ENCODE measurements at places on chromosomes 4 and X.

DNA sequence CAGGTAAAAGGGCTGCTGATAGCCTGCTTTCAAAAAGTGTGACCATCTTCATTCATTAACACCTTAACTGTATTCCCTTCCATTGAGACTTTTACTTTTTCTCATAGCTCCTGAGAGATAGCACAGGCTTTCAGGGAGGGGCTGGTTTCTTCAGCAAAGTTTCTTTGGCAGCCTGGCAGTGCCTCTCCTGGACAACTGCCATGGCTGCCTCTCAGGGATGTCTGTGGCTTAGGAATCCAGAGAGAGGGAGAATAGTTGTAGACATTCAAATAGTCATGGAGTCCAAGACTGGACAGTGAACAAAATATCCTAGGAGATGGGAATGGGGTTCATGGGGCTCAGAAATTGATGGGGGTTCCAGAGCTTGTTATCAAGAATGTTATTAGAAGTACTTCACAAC is 81.1 kb downstream of the FAM47B start:
- no peaks in the 10 kb centered on the region for H3K4me1 ChIP-seq
- no peak for DNase-seq
- no peaks in the 10 kb centered on the region for H3K27me3 ChIP-seq
- H3K36me3 ChIP-seq = no peaks in the 10 kb centered on the region

DNA sequence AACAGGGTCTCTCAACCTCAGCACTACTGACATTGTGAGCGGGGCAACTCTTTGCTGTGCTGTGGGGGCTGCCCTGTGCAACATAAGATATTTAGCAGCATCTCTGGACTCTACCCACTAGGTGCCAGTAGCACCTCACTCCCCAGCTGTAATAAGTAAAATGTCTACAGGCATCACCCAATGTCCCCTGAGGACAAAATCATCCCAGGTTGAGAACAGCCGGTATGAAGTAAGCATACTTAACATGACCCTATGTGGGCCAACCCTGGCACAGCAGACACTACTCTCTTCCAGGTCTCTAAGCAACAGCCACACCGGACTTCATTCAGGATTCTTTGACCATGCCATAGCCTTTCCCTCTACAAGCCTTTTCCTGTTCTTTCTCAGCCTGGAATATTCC is 10.5 kb upstream of the MGST2 start:
- H3K27me3 ChIP-seq = no peaks in the 10 kb centered on the region
- H3K4me1 ChIP-seq = peaks cover 35% of the 10 kb centered on the region
- no peak overlapping the region for H3K27ac ChIP-seq

DNA sequence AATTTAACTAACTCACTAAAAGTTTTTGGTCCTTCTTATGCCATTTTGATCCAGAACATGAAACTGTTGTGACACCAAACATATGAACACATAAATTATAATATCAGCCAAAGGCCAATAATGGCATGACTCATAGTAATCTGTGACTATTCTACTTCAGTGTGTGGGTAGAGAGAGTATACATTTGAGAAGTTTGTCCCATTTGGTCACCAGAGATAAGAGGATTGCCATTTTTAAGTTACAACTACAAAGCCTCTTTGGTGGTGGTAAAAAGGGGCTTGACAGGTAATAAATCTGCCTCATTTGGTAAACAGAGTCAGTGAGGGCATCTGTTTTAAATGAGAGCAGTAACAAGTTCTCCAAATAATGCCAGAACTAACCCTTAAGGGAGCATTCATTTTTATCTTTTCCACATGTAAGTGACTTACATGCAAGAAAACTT is 117.9 kb downstream of the TBC1D19 start:
- peaks cover 7% of the 10 kb centered on the region for H3K4me1 ChIP-seq
- DNase-seq = no peak
- H3K27me3 ChIP-seq = no peaks in the 10 kb centered on the region

DNA sequence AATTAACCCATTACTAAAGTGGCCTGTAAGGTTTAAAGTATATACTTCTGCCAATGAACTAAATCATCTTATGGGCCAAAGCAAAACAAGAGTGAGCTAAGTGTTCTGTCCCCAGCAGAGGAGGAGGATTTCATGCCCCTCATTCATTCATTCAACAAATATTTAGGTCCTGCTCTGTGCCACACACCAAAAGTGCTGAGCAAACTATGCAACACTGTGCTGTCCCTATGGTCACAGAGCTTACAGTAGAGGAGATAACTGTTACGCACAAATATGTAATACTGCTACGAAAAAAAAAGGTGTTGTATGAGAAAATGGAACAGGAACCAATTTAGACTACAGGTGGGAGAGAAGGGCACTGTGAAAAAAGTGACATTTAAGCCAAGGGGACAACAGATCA is 1.7 kb downstream of the SH3KBP1 start:
- H3K27ac ChIP-seq = peak overlapping the region; percentile 59
- no peaks in the 10 kb centered on the region for H3K36me3 ChIP-seq

DNA sequence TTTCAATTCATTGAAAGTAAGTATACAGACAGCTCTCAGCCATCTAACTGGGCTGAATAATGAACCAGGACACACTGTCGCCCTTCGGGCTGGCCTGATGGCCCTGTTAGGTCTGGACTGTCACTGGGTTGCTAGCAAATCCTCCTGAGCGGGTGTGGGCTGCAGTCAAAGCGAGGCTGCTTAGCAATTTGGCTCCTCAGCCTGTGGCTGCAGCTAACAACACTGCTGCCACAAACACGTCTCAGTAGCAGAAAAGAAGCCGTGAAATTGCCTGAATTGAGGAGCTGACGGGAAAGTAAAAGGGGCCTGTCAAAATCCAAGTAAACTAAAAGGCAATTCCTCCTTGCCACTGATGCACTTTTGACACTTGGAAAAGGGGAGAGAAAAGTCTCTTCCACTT is 72.8 kb downstream of the SMIM20 start:
- no peaks in the 10 kb centered on the region for H3K4me1 ChIP-seq
- no peaks in the 10 kb centered on the region for H3K36me3 ChIP-seq
- H3K4me3 ChIP-seq = no peak overlapping the region
- no peak for DNase-seq
- H3K27me3 ChIP-seq = no peaks in the 10 kb centered on the region
- H3K27ac ChIP-seq = no peak overlapping the region

- no peaks in the 10 kb centered on the region for H3K4me1 ChIP-seq
- no peaks in the 10 kb centered on the region for H3K36me3 ChIP-seq
- no peak overlapping the region for H3K4me3 ChIP-seq
- H3K27me3 ChIP-seq = no peaks in the 10 kb centered on the region
Observed at GRCh38 chrX:109691277-109691676, 41.8 kb downstream of the ACSL4 start.

DNA sequence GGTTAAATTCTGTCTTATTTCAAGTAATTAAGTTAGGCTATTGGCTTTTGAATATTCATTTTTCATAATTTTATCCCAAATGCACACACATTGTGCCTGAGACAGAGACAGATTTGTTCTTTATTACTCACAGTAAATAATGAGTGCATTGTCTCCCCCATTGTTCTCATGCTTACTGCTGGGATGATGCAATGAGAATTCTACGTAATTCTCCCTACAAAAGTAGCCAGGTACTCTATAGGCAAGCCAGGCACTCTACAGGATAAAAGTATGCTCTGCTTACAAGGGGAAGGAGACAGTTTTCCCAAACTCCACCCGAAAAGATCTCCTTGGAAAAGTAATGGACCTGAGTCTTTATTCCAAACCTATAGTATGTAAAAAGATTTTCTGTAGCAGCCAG is 1890.7 kb upstream of the PCDH10 start:
- no peak overlapping the region for H3K4me3 ChIP-seq
- H3K27ac ChIP-seq = no peak overlapping the region

DNA sequence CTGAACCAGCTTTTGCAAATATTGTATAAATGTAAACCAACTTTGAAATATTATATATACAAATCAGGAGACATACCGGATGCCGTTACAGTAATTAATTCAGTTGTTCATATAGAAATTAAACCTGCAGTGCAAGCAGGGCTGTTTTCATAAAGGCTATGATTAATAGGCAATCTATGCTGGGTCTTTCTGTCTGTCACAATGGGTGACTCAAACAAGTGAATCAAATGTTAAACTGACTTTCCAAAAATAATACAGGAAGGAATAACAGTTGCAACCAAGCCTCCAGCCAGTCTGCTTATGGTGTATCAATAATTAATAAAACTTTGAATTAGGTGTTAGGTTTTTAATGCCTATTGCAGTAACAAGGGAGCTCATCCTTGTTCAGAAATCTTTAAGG is 43.9 kb downstream of the GABRB1 start:
- no peak for DNase-seq
- no peak overlapping the region for H3K27ac ChIP-seq
- no peaks in the 10 kb centered on the region for H3K36me3 ChIP-seq
- H3K27me3 ChIP-seq = no peaks in the 10 kb centered on the region
- no peak overlapping the region for H3K4me3 ChIP-seq

DNA sequence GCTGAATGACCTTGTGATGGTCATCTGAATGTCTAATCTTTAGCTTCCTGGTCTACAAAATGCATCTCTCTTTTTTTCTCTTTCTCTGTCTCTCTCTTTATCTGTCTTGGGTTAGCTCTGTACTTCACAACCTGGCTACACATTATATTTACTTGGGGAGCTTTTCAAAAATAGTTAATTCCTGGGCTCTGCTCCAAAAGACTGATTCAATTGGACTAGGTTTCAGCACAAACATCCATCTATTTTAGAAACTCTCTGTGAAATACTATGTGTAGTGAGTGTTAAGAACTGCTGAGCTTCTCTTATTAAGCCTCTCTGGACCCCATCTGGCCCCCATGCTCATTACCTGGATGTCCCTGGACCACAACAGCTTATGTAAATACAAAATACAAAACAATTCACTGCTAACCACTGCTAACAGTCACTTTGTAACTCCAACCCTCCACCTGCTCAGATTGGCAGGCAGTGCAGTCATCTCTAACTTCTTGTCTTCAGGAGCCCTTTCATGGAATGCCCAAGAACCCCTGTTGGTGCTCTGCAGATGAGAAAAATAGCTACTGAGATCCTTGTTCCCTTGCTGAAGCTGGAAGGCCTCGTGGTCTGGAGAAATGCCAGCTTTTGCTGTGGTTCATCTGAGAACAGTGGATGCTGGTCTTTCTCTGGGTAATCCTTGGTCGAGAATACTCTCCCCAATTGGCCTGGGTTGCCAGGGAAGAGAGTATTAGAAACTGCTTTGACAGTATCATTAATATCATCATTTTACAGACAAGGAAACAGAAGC is 14.8 kb upstream of the BOD1L1 start:
- no peaks in the 10 kb centered on the region for H3K4me1 ChIP-seq
- H3K27me3 ChIP-seq = no peaks in the 10 kb centered on the region
- H3K36me3 ChIP-seq = no peaks in the 10 kb centered on the region
- no peak overlapping the region for H3K27ac ChIP-seq

DNA sequence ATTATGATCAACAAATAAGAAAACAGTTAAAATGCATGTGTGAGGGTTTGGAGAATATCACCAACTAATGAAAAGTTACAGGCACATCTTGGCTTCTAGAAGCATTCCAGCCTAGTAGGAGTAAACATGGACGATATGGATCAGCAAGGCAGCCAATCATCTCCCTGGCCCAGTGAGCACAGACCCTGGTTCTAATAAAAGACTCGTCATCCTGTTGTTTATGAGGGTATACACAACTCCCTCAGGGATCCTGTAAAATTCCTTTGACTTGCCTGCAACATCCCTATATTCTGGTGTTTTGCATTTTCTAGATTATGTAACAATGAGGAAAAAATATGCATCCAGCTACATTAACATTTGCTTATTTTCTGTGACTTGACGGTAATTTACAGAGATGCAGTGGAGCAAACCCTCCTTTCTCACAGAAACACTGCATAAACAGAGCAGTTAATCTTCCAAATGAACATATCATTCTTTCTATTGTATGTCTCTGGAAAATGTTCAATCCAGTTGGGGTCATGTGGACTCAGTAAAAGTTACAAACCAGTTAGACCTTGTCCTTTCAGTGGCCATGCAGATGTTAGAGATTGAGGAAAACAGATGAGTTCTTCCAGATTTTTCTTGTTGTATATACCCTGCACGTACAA is 88.9 kb upstream of the NDP start:
- H3K36me3 ChIP-seq = no peaks in the 10 kb centered on the region
- no peak for DNase-seq
- H3K4me1 ChIP-seq = no peaks in the 10 kb centered on the region
- no peak overlapping the region for H3K27ac ChIP-seq
- H3K4me3 ChIP-seq = no peak overlapping the region
- no peaks in the 10 kb centered on the region for H3K27me3 ChIP-seq

- no peak overlapping the region for H3K4me3 ChIP-seq
- H3K27ac ChIP-seq = no peak overlapping the region
- peaks cover 6% of the 10 kb centered on the region for H3K4me1 ChIP-seq
Observed at GRCh38 chr4:2812612-2813354, 19.9 kb downstream of the SH3BP2 start.

GRCh38 chr4:113637823-113638561 is 123.5 kb downstream of the CAMK2D start:
- peaks cover 44% of the 10 kb centered on the region for H3K4me1 ChIP-seq
- H3K36me3 ChIP-seq = no peaks in the 10 kb centered on the region
- no peaks in the 10 kb centered on the region for H3K27me3 ChIP-seq

- no peak for DNase-seq
- H3K4me3 ChIP-seq = no peak overlapping the region
- H3K4me1 ChIP-seq = no peaks in the 10 kb centered on the region
- no peaks in the 10 kb centered on the region for H3K36me3 ChIP-seq
Observed at GRCh38 chr4:150039274-150040127, 38.7 kb upstream of the DCLK2 start.

- H3K27me3 ChIP-seq = no peaks in the 10 kb centered on the region
- H3K27ac ChIP-seq = no peak overlapping the region
- no peak overlapping the region for H3K4me3 ChIP-seq
- H3K36me3 ChIP-seq = no peaks in the 10 kb centered on the region
Observed at GRCh38 chrX:3599802-3600430, 113.5 kb downstream of the PRKX start.

DNA sequence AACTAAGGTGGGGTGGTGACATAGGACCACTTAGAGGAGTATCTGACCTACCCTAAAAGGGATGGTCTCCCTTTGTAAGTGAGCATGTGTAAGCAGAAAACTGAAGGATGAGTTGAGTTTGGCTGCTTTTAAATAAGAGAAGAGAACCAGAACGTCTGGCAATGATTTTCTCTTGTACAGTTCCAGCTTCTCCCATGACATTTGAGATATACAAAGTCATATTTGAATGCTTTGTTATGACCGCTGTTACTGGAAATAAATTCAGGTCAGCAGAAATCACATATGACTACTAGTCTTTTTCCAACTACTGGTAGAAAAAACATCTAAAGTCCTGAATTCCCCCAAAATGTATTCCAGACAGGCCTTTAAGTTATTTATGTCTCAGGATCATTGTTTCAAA is 313.3 kb upstream of the BMP3 start:
- no peaks in the 10 kb centered on the region for H3K27me3 ChIP-seq
- no peak for DNase-seq
- H3K27ac ChIP-seq = no peak overlapping the region
- H3K36me3 ChIP-seq = no peaks in the 10 kb centered on the region
- H3K4me1 ChIP-seq = no peaks in the 10 kb centered on the region

- no peak for DNase-seq
- no peaks in the 10 kb centered on the region for H3K36me3 ChIP-seq
- no peaks in the 10 kb centered on the region for H3K27me3 ChIP-seq
- H3K4me3 ChIP-seq = no peak overlapping the region
Observed at GRCh38 chr4:25421816-25422525, 44.9 kb downstream of the ANAPC4 start.

- H3K4me1 ChIP-seq = no peaks in the 10 kb centered on the region
- no peaks in the 10 kb centered on the region for H3K27me3 ChIP-seq
- H3K4me3 ChIP-seq = no peak overlapping the region
- no peaks in the 10 kb centered on the region for H3K36me3 ChIP-seq
Observed at GRCh38 chrX:52839137-52839536, 28.1 kb downstream of the XAGE5 start.

GRCh38 chr4:5009796-5010195 is 9.5 kb downstream of the CYTL1 start:
- H3K36me3 ChIP-seq = no peaks in the 10 kb centered on the region
- no peak for DNase-seq
- H3K4me1 ChIP-seq = no peaks in the 10 kb centered on the region
- no peak overlapping the region for H3K27ac ChIP-seq
- H3K4me3 ChIP-seq = no peak overlapping the region

All from Caco-2 (cell line).